SHP77 treated with DMSO at 0.1 percent for 48 hours (cell line): ENCODE measurements at places on chromosomes 1 and 21.

DNA sequence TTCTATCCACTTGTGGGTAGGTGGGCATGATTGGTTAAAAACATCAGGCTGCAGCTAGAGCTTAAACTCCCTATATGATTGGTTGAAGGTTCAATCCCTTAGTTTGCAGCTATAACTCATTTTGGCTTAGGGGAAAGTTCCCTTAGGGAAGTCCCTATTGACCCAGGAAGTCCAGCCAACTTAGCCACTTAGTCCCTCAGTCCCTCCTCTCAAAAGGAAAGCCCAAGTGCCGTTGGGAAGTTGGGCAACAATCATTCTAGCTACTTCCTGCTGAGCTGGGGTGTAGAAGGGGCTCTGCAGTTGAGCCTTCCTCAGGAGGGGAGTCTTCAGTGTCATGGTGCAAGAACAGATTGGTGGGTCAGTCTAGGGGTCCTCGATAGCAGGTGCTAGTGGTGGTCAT, 12.2 kb downstream of the MSTO1 start:
- DNase-seq = no peak

DNA sequence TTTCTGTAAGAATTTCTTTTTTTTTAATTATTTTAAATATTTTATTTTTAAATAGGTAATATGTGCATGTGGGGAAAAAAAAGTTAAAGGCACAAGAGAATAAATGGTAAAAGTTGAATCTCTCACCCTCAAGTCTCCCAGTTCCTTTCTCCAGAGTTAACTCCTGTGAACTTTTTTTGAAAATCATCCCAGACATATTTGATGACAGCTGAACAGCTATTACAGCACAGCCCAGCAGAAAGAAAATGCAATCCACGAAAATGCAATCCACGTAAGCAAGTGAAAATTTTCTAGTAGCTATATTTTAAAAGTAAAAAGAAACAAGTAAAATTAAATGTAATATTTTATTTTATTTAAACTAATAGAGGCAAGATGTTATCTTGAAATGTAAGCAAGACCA, 310.0 kb upstream of the RUNX1 start:
- DNase-seq = no peak

- DNase-seq = no peak
Measured at GRCh38 chr1:67193704-67194103, 27.4 kb downstream of the IL23R start.

DNA sequence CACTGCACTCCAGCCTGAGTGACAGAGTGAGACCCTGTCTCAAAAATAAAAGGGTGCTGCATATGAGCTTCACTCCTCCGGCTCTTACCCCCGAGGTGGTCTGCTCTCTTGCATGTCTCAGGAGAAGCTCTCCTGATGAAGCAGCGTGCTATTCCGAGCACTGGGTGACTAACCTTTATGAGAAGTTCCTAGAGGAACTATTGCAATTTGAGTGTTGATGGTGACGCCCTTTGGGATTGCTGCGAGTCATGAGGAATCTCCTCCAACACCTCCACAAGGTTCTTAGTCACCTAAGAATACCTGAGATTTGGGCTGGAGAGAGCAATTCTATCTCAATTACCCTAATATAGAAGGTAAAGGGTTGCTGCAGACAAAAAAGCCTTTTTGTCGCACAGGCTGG, 40.8 kb upstream of the TINAGL1 start:
- DNase-seq = no peak

GRCh38 chr1:7541629-7542028, 229.5 kb upstream of the VAMP3 start:
- no peak for DNase-seq

GRCh38 chr21:26965907-26966581, 844 bp downstream of the ADAMTS5 start:
- no peak for DNase-seq

GRCh38 chr21:16767201-16767600, 745.6 kb upstream of the CXADR start:
- DNase-seq = no peak

DNA sequence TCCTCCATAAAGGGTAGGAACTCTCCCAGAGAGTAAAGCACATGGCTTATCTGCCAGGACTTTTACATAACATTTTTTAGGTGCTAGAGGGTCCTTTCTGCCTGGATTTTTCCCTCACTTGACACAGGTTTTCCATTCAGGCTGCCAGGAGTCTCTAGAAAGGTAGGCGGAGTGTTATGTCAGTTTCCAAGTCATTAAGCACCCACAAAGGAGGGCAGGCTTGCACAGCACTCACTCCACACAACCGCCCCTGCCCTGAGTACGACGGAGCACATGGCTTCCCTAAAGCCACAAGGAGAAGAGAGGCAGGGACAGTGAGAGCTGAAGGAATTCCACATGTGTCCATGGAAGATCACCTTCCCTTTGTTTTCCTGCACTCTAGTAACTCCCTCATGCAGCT, 55.7 kb downstream of the CAPZB start:
- DNase-seq = no peak

DNA sequence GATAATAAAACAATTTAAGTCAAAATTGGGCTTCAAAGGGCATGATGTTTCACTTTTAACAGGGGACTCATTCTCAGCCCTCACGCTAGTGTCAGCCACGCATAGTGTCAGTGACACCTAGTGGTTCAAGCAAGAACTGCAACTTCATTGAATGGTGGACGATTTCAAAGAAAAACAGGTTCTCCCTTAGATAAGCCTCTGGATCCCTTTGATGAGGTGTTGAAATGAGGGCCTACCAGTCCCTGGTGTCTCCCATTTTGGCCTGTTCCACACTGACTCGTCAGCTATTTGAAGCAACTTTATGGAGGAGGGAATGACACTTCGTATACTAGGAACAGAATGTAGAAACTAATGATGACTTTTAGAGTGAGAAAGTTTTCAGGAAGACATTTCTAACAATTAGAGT, 56.2 kb downstream of the FCRL5 start:
- DNase-seq = peak; percentile 42

DNA sequence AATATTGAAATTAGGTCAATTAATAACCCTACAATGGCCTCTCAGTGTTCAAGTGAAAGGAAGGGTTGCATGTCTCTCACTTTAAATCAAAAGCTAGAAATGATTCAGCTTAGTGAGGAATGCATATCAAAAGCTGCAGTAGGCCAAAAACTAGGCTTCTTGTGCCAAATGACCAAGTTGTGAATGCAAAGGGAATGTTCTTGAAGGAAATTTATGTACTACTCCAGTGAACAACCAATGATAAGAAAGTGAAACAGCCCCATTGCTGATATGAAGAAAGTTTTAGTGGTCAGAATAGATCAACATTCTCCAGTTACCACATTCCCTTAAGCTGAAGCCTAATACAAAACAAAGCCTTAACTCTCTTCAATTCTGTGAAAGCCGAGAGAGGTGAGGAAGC, 10.0 kb downstream of the MAEL start:
- no peak for DNase-seq

GRCh38 chr1:119898530-119898929, 2.2 kb upstream of the ADAM30 start:
- DNase-seq = no peak

GRCh38 chr1:93758842-93759515, 77.3 kb upstream of the BCAR3 start:
- no peak for DNase-seq

DNA sequence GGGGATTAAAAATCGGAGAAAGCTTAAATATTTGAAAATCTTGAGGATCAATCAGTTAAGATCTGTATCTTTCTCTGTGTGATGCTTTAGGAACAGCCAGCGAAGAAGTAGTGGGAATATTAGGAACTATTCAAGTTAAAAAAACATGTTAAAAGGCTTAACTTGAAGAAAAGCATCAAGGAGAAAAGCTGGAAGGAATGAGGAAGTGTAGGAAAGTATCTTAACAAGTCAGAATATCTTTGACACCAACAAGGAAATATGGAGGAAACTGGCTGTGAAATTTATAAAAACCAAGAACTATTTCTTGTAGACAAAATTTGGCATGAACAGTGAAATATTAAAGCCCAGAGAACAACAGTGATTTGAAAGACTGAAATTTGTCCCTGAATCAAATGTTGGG, 60.4 kb downstream of the ATF6 start:
- DNase-seq = no peak

DNA sequence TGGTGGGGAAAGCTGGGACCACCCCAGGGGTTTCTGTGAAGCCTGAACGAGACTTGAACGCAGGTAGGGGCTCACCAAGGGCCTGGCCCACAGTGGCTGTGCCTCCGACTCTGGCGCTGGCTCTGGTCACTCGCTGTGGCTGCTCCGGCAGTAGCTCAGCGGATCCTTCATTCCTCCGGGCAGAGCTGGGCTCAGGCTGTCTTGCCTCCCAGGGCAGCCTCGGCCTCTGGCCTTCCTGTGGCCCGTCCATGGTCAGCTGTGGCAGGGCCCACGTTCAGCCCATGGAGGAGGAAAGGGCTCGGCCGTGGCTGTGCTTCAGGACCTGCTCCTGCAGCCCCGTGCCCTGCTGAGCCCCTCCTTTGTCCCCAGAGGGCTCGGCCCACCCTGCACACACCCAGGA, 162.9 kb upstream of the C1orf174 start:
- DNase-seq = no peak

- peak; percentile 42 for DNase-seq
Measured at GRCh38 chr21:37829447-37829846, 86.8 kb downstream of the KCNJ6 start.

GRCh38 chr1:15222653-15223303, 24.2 kb upstream of the FHAD1 start:
- DNase-seq = no peak

- DNase-seq = no peak
Measured at GRCh38 chr1:109135940-109136339, 22.0 kb downstream of the ELAPOR1 start.

DNA sequence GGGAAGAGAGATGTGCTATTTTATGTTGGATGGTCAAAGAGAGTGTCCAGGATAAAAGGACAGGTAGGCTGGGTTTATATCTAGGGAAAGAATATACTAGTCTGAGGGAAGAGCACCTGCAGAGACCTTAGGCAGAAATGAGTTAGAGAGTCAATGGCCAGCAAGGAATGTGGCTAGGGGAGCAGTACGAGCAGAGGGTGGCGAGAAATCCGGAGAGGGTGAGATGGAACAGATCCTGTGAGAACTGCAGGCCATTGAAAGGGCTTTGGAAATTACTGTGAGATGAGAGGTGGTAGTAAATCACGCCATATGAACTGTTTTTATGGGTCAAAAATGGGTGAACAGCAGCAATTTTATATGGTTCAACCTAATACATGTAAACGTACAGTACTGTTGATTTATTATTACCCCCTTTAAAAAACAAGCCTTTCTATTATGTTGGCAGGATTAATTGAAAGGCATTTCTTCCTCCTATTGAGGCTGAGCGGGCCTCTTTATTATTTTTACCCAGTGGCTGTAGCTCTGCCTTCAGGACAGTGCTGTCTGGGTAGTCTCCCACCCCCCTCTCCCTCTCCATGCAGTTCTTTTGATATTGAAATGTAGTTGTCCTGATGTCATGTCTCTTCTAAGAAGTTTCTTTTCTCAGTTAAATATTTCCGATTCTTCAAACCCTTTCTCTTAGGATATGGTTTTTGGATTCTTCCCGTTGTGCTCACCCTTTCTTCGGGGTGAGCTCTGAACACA, 75.2 kb upstream of the CD1D start:
- no peak for DNase-seq

DNA sequence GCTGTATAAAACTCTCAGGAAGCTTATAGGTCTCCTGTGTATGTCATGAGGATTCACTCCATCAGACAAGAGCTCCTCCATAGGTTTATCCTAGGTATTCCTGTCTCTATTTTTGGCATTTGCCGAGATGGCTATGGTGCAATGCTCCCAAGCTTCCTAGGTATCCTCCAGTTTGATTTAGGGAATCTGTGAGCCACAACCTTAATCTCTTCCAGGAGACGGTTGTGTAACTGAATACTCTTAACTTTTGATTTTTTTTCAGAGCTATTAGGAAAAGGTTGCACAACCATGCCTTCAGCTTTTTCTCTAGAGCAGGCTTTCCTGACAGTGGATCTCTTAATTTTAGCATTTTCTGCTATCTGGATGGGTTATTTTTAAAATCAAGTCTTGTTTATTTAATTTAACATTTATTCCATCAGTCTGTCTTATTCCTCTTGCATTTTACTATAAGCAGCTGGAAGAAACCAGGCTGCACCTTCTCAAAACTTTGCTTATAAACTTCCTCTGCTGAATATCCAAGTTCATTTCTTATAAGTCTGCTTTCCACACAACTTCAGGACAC, 69.4 kb upstream of the BACE2 start:
- no peak for DNase-seq

GRCh38 chr1:26828411-26828991, 2.0 kb downstream of the ZDHHC18 start:
- no peak for DNase-seq

GRCh38 chr1:44947774-44948311, 38.6 kb downstream of the EIF2B3 start:
- DNase-seq = no peak

DNA sequence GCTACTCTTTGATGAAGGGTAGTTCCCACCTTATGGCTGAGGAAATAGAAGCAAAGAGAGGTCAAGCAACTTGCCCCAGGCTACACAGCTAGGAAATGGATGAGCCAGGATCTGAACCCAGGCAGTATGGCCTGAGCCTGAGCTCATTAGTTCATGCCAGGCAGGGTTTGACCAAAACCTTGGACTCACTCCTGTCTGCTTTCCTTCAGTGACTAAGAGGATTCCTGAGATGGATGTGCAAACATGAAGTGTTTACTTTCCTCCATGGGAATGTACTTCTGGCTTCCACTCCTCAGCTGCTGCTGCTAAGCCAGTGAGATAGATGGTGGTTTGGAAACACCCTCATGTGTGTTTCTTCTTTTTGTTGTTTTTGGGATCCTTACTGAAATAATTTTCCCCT, 35.1 kb upstream of the ERRFI1 start:
- no peak for DNase-seq

- no peak for DNase-seq
Measured at GRCh38 chr1:96060621-96061020, 661.0 kb upstream of the PTBP2 start.

GRCh38 chr1:44135886-44136285, 5.5 kb downstream of the KLF18 start:
- no peak for DNase-seq

GRCh38 chr1:98327220-98327861, 334.2 kb upstream of the SNX7 start:
- DNase-seq = no peak

DNA sequence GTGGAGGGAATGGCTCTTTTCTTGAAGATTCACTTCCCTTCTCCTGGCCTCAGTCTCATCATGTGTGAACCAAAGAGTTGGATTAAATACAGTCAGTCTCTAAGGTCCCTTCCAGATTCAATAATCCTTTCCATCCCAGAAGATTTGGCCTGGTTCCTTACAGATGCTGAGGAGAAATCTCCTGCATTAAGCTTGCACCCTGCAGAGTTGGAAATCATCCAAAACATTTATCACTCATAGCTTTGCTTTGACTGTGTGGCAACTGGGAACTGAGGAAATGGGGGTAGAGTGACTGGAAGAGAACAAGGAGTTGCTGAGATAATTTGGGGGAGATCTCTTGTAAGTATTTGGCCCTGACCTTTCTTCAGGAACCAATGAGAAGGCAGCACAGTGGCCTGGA, 220.5 kb upstream of the SGIP1 start:
- no peak for DNase-seq

- peak; percentile 17 for DNase-seq
Measured at GRCh38 chr1:238485912-238486209, 595.1 kb upstream of the ZP4 start.
